ENCODE measurements at places on chromosomes 3 and 15.

- no peak for DNase-seq
- no peaks in the 10 kb centered on the region for H3K36me3 ChIP-seq
- no peak overlapping the region for H3K4me3 ChIP-seq
- H3K27ac ChIP-seq, result no peak overlapping the region
- no peaks in the 10 kb centered on the region for H3K27me3 ChIP-seq
Observed at GRCh38 chr3:66839508-66839907, 158.6 kb upstream of the KBTBD8 start.

GRCh38 chr3:196440696-196441095 is 8.5 kb upstream of the UBXN7 start:
- no peak overlapping the region for H3K27ac ChIP-seq
- H3K36me3 ChIP-seq, result no peaks in the 10 kb centered on the region
- no peak overlapping the region for H3K4me3 ChIP-seq
- H3K4me1 ChIP-seq, result no peaks in the 10 kb centered on the region

DNA sequence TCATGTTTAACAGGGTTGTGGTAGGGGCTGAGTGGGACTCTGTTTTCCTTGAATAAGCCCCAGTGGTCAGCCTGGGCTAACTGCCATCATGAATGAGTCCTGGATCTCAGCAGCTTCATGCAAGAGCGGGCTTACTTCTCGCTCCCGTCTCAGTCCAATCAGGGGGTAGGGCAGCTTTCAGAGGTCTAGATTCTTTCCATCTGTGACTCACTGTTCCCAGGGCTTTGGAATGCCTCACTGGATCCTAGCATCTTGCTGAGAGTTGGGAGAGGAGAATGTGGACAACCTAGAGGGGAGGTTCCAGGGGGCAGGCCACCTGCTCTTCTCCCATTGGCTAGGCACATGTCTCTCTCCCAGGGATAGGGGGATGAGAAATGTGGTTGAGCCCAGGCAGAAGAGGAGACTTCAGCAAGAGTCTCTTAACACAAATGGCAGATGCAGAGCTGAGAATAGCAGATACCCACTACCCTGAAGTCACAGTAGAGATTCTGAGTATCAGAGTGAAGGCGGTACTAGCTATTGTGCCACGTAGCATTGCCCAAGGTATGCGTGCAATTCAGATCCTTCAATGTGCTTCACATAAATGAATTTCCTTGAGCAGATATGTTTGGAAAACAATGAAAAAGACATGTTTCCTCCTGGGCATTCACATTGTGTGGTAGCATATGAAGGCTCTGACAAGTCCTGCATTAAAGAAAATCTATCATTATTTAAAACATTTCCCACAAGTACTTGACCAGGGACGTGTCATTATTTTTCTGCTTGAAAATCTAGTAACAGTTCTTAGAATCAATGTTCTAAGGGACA is 257.7 kb upstream of the PROK2 start:
- no peak for DNase-seq
- no peaks in the 10 kb centered on the region for H3K36me3 ChIP-seq
- H3K27ac ChIP-seq, result no peak overlapping the region
- no peaks in the 10 kb centered on the region for H3K27me3 ChIP-seq
- H3K4me3 ChIP-seq, result no peak overlapping the region

DNA sequence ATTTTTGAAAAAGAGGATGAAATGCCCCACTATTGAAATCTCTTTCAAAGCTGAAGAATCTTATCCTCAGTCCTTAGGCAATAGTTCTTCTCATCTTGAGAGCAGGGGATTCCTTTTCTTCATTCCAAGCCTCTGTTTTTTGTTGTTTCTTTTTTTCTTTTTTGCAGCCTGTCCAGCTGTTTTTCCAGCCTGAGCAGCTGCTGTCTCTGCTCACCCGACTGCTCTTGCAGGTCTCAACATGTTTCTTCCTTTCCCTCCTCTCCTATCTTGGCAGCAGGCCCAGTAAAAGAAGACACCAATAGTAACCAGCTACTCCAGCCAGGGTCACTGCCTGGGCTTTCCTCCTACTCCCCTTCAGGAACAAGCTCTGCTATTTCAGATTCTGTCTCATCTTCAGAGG is 23.8 kb downstream of the MEX3B start:
- H3K27ac ChIP-seq, result no peak overlapping the region
- H3K4me1 ChIP-seq, result no peaks in the 10 kb centered on the region
- DNase-seq, result no peak
- no peaks in the 10 kb centered on the region for H3K27me3 ChIP-seq

DNA sequence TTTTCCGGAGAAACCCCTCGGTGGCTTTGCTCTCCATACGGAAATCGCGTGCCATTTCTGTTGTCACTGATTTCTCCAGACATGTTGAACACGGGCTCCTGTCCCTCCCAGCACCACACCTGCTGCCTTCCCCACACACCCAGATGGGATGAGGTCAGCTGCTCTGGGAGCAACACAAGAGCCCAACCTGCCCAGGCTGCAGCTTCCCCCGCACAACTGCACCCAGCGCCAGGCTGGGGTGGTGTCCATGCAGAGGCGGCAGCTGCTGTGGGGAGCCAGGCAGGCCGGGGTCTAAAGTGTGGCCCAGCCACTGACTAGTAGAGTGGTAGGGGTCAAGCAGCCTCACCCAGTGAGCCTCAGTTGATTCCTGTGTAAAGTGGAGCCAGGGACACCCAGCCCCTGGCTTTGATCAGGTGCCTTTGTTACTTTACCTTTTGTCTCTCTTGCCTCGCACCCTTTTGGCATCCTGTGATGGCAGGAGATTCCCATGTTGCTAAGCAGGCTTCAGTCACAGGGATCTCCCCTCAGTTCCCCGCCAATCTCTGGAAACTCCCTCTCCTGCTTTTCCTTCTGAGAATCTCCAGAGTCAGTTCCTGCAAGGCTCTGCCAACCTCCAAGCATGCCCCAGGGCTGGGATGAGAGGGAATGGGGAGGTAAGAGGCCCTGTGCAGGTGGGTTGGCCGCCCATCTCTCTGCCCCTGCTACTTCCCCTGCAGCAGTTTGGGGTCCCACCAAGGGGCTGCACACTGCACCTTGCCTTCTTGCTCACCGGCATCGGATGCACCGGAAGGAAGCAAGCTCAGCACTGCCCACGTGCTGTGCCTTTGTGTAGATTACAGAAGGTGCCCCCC is 91.8 kb upstream of the ALDH1A3 start:
- no peaks in the 10 kb centered on the region for H3K36me3 ChIP-seq
- no peaks in the 10 kb centered on the region for H3K4me1 ChIP-seq
- DNase-seq, result no peak
- no peak overlapping the region for H3K4me3 ChIP-seq
- H3K27ac ChIP-seq, result no peak overlapping the region

DNA sequence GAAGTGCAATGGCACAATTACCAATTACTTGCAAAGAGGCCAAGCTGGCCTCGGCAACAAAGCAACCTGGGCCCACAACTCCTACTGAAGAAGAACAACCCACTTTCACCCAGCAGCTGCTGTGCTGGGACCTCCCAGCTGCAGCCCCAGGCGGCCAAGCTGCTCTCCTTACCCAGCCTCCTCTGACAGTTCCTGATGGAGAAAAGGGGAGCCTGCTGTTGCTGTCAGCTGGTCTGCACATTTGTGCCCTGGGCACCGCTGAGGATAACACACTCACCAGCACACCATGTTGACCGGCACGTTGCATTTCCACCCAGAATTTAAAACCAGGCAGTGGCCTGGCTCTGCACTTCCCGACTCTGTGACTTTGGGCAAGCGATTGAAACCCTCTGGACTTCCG is 33.6 kb downstream of the SSUH2 start:
- no peaks in the 10 kb centered on the region for H3K36me3 ChIP-seq
- H3K4me1 ChIP-seq, result no peaks in the 10 kb centered on the region
- no peak overlapping the region for H3K27ac ChIP-seq
- no peak for DNase-seq

DNA sequence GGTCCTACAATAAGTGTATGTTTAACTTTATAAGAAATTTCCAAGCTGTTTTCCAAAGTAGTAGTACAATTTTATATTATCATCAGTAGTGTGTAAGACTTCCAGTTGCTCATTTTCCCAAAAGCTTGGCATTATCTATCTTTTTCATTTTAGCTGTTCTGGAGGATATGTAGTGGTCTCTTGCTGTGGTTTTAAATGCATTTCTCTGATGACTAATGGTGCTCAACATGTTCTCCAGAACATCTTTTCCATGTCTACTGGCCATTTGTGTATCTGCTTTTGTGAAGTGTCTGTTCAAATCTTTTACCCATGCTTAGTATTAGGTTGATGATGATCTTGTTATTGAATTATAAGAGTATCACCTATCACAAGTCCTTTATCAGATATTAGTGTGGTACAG is 13.3 kb downstream of the BCL2A1 start:
- no peaks in the 10 kb centered on the region for H3K36me3 ChIP-seq
- H3K27me3 ChIP-seq, result no peaks in the 10 kb centered on the region
- H3K4me1 ChIP-seq, result no peaks in the 10 kb centered on the region
- no peak overlapping the region for H3K27ac ChIP-seq

DNA sequence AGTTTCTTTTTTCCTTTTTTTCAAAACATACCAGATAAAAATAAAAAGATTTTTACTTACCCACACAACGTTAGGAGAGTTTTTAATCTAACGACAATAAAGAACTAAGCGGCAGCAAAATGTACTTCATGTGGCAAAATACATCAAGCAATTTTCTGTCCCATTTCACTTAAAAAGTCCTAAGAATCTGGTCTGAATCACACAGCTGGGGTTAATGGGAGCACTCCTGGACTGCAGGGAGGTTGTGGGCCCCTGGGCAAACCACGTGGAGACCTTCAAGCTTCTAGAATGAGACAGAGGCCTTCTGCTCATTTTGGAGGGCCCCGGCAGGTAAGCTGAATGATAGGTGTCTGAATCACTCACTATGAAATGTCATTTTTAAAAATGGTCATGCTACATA is 193.8 kb downstream of the RORA start:
- no peaks in the 10 kb centered on the region for H3K4me1 ChIP-seq
- DNase-seq, result no peak
- H3K27me3 ChIP-seq, result no peaks in the 10 kb centered on the region
- H3K4me3 ChIP-seq, result no peak overlapping the region
- no peaks in the 10 kb centered on the region for H3K36me3 ChIP-seq
- no peak overlapping the region for H3K27ac ChIP-seq

DNA sequence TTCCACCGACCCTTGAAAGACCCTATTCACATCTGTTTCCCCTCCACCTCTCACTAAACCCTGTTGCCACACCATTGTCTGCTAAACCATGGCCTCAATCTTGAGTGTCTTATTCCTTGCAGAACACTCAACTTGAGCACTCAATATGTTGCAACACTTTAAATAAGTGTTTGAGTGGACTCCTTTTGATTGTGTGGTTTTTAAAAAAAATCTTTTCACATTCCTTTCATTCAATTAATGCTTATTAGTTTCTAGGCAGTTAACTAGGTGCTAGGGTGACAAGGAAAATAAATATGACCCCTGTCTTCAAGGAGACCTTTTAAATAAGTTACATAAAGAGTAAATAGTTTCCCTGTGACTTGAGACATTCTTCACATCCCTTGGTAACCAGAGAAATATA is 13.3 kb upstream of the HHLA2 start:
- no peaks in the 10 kb centered on the region for H3K27me3 ChIP-seq
- DNase-seq, result no peak
- H3K4me3 ChIP-seq, result no peak overlapping the region

DNA sequence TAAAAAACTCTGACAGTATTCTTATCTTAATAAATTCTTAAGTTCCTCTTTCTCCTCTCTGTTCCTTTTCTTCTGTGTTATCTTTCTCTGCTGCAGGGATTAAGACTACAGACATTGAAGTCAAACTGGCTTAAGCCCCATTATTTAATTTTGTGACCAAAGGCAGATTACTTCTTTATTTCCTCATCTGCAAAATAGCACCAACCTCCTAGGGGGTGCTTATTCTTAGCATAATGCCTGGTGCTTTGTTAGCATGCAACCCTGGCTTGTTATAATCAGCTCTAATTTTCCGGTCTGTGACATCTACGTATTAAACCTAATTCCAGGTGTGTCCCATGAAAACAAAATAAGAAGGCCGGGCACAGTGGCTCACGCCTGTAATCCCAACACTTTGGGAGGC is 23.8 kb downstream of the SEMA6D start:
- no peak for DNase-seq
